ENCODE measurements at places on chromosomes 2 and 18. TPM values are rescaled to one million over a fixed set of nuclear protein-coding genes. Genes with fewer than 3 reads are reported as not detected.

FBXO41 gene
- total RNA-seq, result 3.1 TPM

VWC2L gene
- not detected for total RNA-seq

SLC23A3 gene
- total RNA-seq, result 1.2 TPM

GREB1 gene
- total RNA-seq, result 2.2 TPM

ARHGEF4 gene
- 1.3 TPM for total RNA-seq

UGT1A8 gene
- total RNA-seq, result not detected

ADD2 gene
- not detected for total RNA-seq

TWIST2 gene
- 297 TPM for total RNA-seq

UCN gene
- 1.8 TPM for total RNA-seq

POTEI gene
- not detected for total RNA-seq

CPO gene
- 0.17 TPM for total RNA-seq

ALPI gene
- not detected for total RNA-seq

TNS1 gene
- total RNA-seq, result 114 TPM

KCNK3 gene
- under 0.01 TPM for total RNA-seq

RNF125 gene
- 1.5 TPM for total RNA-seq

RAD51AP2 gene
- not detected for total RNA-seq

DNAJC5G gene
- not detected for total RNA-seq
